A172 (cell line): ENCODE measurements at places on chromosomes 16 and 17.
A peak's percentile ranks its signal among the peaks of the same experiment; 100 is the strongest.

DNA sequence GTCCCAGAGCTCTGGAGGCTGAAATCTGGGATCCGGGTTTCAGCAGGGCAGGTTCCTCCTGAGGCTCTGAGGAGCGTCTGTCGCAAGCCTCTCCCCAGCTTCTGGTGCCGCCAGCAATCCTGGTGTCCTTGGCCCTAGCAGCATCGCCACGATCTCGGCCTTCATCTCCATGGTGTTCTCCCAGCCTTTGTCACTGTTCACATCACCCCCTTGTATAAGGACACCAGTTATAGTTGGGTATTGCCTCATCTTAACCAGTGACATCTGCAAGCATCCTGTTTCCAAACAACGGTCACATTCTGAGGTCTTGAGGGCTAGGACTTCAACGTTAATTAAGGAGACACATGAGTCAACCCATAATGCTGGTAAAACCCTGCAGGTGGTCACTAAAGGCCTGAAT lies 2.8 kb upstream of the PPP1R27 start:
- DNase-seq, result peak; percentile 62

DNA sequence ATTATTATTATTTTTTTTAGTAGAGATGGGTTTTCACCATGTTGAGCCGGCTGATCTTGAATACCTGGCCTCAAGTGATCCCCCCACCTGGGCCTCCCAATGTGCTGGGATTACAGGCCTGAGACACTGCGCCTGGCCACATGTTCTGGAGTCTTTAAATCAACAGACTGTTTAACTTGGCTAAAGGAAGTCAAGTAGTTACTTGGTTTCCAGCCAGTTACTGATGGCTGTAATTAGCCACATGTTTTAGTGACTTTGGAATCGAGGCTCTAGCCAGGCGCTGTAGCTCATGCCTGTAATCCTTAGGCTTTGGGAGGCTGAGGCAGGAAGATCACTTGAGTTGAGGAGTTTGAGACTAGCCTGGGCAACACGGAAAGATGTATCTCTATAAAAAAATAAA lies 699.2 kb upstream of the RBFOX1 start:
- DNase-seq, result no peak

GRCh38 chr16:81324808-81325207 lies 10.0 kb downstream of the GAN start:
- DNase-seq, result no peak

DNA sequence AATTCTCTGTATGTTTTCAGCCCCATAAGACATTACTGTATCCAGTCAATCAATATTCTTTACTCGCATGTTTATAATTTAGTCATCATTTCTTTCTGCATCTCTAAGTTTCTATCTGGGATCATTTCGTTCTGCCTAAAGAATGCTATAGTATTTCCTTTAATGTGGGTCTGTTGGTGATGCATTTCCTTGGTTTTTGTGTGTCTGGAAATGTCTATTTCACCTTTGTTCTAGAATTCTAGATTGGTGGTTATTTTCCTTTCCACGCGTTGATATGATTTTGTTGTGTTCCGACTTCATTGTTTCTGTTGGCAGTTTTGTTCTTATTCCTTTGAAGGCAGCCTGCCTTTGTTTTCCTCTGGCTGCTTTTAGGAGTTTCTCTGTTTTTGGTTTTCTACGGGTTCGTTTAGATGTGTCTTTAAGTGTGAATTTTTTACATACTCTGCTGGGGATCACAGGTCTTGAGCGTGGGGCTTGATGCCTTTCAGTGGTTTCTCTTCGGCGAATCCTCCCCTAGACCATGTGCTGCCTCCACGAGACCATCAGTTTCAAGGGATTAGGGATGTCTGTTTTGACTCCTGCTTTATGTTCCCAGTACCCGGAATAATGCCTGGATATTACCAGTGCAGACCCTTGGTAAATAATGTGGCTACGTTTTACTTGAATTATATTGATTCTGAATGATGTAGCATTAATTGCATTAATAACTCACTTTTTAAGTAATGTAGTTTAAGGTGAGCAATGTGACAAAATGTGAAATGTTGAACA lies 23.5 kb downstream of the POLR3E start:
- DNase-seq, result no peak

DNA sequence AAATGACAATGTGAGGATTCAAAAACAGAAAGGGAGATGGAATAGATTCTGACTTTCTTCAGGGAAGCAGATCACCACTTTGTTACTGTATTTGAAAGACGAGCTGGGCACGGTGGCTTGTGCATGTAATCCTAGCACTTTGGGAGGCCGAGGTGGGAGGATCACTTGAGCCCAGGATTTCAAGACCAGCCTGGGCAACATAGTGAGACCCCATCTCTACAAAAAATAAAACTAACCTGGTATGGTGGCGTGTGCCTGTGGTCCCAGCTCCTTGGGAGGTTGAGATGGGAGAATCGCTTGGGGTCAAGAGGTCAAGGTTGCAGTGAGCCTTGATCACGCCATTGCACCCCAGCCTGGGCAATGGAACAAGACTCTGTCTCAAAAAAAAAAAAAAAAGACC lies 34.0 kb downstream of the PIGL start:
- DNase-seq, result no peak

DNA sequence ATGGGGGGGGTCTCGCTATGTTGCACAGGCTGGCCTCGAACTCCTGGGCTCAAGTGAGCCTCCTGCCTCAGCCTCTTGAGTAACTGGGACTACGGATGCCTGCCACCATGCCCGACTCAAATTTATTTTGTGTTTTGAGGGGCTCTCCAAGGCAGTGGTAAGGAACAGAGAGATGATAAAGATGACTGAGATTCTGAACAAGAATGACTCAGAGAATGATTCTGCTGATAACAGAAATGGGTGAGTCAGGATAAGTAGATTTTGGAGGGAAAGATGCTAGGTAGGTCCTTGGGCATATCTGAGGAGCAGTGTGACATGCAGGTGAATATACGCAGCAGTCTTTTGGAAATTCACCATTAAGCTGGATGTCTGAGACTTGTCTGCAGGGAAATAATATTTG lies 2.6 kb downstream of the TMEM220 start:
- DNase-seq, result peak; percentile 62

DNA sequence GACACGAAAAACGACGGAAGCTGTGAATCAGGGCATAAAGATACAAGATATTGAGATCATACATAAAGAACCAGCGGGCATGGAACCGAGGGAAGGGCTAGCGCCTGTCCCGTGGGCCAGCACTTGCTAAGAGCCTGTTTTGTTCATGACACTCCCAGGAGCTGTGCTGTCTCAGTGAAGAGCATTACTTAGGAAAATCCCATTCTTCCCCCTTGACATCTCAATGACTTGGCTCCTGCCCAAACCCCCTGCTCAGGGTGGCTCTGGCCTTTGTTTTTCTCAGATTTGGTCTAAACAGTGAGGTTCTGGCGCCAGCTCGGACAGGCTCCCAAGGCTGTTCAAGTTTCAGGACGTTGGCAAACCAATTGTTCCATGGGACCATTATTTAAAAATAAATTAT lies 79.1 kb upstream of the SEC14L1 start:
- DNase-seq, result no peak

DNA sequence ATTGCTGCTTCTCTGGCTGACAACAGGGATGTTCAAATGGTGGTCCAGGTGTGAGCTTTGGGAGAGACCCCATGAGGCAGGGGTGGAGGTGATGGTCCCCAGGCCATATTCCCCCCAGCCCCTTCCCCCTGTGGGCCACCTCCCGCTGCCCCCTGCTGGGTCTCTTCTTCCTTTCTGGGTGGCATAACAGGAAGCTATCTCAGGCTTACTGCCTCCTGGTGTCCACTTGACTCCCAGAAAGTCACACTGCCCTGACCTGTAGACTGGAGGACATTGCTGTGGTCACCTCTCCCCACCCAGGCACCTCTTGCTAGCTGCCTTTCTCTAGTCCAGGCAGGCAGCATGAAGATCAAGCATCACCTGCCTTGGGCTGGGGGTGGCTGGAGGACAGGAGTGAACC lies 46.4 kb upstream of the PLCG2 start:
- DNase-seq, result no peak

DNA sequence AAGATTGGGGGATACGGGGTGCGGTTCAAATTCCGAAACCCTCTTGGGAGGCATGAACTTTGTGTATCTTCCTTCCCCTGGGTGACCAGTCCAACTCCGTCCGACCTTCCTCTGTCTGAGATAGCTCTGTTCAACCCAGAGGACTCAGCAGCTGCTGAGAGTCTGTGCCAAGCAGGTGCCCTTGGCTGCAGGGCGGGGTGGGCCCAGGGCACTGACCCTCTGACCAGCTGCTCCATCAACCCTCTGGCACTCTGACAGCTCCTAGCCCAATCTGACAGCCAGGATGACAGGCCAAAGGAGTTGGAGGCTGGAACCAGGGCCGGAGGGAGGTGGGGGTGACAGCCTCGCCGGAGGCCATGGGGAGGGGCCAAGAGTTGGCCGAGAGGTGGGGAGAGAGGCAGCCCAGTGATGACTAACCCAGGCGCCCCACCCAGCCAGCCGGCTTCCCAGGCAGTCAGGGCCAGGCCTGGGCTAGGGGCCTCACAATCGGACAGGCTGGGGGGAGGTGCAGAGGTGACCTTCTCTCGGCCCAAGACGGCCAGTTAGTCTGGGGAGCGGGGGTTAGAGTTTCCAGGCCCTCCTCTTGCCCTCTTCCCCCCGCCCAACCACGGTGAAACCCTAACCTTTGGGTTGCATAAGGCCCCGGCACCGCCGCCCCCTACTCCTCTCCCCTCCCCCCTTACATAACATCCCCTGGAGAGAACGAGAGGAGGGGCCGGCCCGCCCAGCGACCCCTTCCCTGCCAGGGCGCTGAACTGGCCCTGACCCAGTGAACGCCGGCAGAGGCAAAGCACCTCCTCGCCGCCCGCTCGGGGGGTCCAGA lies 5.0 kb upstream of the TLCD2 start:
- DNase-seq, result peak; percentile 96

DNA sequence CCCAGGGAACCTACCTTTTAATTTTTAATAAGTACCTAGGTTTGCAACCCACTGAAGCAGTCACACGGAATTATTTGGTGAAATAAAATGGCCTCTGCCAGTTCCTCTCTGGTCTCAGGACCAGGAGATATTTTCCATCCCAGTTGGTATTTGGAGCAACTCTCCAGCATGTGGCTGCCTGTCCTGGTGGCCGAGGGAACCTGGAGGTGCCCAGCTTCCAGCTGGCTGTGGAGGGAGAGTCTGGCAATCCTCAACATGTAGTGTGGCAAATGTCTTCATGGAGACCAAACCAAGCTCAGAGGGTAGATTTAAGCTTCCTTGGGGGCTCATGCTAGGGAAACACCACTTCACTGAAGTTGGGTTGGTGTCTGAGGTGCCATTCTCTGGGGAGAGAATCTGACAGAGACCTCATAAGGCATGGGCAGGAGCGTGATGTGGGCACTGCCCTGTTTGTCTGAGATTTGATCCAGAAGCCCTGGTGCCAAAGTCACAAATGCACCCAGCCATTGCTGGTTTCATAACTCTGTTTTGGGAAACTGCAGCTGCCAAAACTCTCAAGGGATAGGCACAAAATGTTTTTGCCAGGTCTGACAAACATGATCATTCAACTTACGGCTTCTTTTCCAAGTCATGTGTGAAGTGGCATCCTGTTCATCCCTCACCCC lies 2.8 kb downstream of the MT1X start:
- no peak for DNase-seq

DNA sequence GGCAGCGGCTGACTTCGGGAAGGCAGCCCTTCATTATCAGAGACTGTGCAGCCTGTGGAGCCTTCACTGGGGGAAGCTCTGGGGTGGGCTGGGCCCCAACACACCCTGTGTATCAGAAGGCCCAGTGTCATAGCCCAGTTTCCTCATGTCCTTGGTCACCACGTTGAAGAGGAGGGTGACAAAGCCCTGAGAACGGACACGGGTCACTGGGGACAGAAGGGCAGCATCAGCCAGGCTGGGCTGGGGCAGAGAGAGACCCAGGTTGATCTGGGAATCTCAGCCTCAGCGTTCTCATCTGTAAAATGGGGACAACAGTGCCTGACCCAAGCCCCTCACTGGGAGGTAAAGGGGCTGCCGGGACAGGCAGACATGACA lies 19.3 kb downstream of the B9D1 start:
- no peak for DNase-seq

- DNase-seq, result no peak
Observed at GRCh38 chr17:79627184-79627765, 16.4 kb upstream of the RBFOX3 start.

GRCh38 chr16:17510567-17510966 lies 39.8 kb upstream of the XYLT1 start:
- DNase-seq, result no peak

DNA sequence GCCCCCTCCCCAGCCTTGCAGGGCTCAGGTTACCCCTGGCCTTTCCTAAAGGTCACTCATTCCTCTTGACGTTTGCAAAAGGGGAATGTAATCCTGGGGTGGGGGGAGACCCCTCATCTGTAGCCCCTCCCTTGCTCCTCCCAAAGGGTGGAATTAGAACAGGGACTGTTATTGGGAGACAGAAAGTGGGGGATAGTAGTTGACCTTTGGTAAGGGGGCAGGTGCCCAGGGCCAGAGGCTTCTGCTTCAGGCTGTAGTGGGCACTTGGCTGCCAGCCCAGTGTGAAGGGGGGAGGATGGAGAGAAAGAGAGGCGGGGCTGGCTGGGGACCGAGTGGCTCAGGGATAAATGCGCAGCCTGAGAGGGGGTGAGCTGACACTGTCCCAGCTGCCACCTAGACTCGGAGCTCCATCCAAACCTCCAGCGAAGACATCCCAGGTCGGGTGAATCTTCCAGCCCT lies at the start of gene ENO3:
TSS of gene ENO3 (plus strand) at position 374 of the 459 bp plus-strand sequence. CDS start 711 bp downstream, outside the sequence.
- no peak for DNase-seq
